ENCODE measurements at places on chromosomes 1 and 21. TPM values are rescaled to one million over a fixed set of nuclear protein-coding genes. Genes with fewer than 3 reads are reported as not detected.

Gene SHISAL2A
- 33.1 TPM for total RNA-seq

Gene LMOD1
- total RNA-seq: not detected

DNA sequence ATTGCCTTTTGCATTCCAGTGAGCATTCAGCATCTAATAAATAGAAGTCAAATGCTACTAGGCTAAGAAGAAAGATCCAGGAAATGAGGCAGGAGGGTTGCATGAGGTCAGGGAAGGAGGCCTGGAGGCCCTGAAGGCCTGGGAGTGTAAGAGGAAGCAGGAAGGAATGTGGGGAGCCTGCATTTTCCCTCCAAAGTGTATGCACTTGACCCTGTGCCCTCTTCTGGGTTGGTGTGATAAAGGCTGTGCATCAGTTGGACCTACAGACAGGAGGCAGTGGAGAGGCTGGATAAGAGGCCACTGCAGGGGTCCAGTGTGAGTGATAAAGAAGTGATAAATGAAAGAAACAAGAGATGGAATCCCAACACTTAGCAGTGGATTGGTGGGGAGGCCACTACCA, 20.4 kb downstream of the KIAA1614 start:
- DNase-seq: no peak

- DNase-seq: no peak
These were observed 373.4 kb downstream of the NEGR1 start for GRCh38 chr1:71908871-71909390.

DNA sequence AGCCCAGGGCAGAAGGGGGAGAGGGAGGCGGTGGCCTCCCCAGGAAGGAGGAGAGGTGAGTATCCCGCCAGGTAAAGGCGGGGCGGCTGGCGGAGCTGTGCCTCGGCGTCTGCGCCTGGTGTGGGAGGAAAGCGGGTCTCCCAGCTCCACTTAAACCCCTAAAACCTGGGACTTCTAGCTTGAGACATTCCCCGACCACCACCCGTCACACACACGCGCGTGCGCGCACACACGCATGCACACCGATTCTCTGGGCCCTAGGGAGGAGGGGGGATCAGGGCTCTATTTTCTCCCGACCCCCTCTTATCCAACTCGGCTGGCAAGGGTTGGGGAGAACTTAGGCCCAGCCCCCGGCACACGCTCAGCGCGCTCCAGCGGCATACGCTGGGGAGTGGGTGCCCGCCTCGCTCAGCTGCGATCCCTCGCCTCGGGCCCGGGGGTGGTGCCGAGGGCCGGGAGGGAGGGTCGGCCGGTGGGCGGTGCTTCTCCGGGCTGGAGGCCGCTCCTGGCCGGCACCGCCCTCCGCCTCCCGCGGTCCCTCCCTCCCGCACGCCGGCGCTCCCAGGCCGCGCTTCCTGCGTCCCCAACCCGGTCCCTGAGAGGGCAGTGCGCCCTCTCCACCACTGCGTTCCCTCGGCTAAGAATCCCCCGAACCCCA, at the start of gene TMEM51:
TSS of gene TMEM51 (plus strand) at position 564 of the 658 bp plus-strand sequence. CDS start 61,341 bp downstream, outside the sequence.
- DNase-seq: no peak

DNA sequence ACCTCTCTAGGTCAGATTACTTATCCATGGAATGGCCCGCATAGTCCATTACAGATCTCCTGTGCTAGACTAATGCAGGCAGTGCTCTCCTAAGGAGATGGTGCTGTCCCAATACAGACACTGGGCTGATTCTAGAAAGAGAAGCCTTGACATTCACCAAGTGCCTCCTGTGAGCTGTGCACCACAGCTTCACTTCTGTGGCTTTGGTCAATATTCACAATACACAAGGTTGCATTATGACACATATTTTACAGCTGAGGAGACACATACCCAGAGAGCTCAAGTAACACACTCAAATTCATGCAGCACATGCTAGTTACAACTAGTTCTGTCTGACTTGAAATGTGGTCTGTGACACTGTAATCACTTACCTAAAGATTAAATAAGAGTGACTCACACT, 59.4 kb upstream of the LRRC8B start:
- no peak for DNase-seq

Gene NTNG1
- total RNA-seq: not detected

Gene CD101
- total RNA-seq: 1.9 TPM

Gene SLC26A9
- total RNA-seq: not detected

Gene OR2T11
- not detected for total RNA-seq

Gene LCE3C
- not detected for total RNA-seq

Data from T-helper 17 cell (primary cell).